NCI-H446 treated with DMSO at 0.1 percent for 48 hours (cell line): ENCODE measurements at places on chromosomes 6 and 20.

DNA sequence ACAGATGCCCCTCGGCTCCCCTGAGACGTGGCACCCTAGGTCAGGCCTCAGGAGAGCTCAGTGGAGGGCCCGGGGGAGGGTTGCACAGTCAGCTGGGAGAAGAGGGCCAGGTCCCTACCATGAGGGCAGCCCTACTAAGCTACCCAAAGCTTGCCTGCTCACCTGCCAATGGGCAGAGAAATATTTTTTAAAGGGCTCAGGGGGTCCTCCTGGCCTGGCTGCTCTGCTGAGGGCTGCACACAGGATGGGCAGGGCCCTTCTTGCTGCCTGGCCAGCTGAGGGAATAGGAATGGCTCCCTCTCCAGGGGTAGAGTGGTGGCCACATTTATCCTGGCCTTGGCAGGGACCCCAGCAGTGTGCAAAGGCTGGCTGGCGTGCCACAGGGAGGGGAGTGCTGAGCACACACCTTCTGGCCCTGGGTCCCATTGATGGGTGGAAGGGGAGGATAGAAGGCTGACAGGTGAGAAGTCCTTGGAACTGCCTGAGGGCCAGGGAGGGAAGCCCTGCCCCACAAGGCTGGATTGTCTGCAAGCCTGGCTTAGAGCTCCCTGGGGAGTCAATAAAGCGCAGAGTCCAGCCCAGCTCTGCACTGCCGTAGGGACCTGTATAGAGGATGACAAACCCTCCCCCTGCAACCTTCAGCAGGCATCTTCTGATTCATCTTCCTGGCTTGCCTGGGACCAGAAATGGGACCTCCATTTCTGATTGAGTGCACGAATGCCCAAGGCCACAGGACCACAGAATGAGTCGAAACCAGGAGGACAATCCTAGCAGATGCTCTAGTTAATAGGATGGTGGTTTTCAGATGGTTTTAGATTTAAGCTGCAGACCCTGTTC is 62.1 kb downstream of the NOL4L start:
- no peak for DNase-seq

DNA sequence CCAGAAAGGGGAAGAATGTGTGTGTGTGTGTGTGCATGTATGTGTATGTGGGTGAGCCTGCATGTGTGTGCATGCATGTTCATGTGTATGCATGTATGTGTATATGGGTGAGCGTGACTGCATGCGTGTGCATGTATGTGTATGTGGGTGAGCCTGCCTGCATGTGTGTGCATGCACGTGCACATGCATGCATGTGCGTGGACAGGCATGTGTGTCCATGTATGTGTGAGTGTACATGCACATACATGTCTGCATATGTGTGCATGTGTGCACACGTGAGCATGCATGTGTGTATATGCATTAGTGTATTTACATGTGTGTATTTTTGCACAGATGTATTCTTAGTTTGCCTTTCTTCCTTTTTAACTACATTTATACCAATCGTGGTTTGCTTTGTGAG is 601.5 kb downstream of the QKI start:
- DNase-seq, result no peak

- no peak for DNase-seq
Observed at GRCh38 chr20:63360850-63361518, at the start of gene CHRNA4. Gene CHRNA4 (minus strand): TSS chr20:63361349. CDS start chr20:63361165, 184 bp downstream.

GRCh38 chr6:36757206-36757605 is 59.6 kb downstream of the RAB44 start:
- no peak for DNase-seq

DNA sequence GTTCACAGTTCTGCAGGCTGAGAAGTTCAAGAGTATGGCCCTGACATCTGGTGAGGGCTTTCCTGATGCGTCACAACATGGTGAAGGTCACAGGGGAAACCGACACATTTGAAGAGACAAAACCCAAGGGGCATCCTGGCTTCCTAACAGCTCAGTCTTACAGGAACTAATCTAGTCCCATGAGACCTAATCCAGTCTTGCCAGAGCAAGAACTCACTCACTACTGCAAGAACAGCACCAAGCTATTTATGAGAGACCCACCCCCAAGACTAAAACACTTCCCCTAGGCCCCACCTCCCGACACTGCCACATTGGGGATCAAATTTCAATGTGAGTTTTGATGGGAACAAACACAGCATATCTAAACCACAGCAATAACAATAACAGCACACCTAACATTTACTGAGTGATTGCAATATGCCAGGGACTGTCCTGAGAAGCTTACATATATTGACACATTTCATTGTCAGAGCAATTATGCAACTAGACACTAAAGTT is 46.6 kb downstream of the TPBG start:
- DNase-seq, result no peak

GRCh38 chr6:19905584-19905983 is 68.4 kb downstream of the ID4 start:
- no peak for DNase-seq

- no peak for DNase-seq
Observed at GRCh38 chr6:11430036-11430435, 107.5 kb upstream of the TMEM170B start.

DNA sequence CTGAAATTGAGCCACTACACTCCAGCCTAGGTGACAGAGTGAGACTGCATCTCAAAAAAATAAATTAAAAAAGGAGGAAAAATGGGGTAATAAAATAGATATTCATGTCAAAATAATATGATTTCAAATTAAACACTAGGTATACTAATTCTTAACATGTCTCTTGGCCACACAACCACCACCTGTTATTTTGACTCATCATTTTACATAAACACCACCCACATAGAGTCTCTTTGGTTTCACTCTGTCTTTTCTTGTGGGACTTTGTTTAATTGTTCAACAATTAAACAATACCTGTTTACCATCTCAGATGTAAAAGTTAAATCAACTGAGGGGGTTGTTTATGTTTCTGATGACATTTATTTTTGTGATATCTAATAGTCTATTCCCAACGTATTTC is 476.8 kb upstream of the ADGRB3 start:
- DNase-seq, result no peak

GRCh38 chr20:59018817-59019216 is 412 bp upstream of the TUBB1 start:
- DNase-seq, result no peak

DNA sequence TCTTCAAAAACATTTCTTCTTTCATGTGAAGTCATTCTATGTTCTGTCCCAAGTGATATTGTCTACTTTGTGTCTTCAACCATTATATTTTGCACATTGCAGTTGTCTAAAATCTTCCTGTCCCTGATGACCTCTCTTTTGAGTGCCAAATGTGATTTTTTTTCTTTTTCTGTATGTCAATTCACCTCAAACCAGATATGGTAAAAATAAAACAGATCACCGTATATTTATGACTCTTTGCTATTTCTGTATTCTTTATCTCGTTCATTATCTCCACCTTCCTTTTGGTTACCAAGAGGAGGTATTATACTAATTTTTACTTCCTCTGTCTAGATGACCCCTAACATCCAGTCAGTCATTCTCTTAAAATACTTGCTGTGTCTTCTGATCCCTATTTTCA is 165.2 kb downstream of the GRIK2 start:
- DNase-seq, result no peak

GRCh38 chr6:88168362-88168761 is 2.2 kb upstream of the CNR1 start:
- no peak for DNase-seq

GRCh38 chr6:43702171-43702533 is 14.6 kb upstream of the MRPS18A start:
- no peak for DNase-seq

- no peak for DNase-seq
Observed at GRCh38 chr6:158599635-158600034, 39.7 kb downstream of the TMEM181 start.

DNA sequence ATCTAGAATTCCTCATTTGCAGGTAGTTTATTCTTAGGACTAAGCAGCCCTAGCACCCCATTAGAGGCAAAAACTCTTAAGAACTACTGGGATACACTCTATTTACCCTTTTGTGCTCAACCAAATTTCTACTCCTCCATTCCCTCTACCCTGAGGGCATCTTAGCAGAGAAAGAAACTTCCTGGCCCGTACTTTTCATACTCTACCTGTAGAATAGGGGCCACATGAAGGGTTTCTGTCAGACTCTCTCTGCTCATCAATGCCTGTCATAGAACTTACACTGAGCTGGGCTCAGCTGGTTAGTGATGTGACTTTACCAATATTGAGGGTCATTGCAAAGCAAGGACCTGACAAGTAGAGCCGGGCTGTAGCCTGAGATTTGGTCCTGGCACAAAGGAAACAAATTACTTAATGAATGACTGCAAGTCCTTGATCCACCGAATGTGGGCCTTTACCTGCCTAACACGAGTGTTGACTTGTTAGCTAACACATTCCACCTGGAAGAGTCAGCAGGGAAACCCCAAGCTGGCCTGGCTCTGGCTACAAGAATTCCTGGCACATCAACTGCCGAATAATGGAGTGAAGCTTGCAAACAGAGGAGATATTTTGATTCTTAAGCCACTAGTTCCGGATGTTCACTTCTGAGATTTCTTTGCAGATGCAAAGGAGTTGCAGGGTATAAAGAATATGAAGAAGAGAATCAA is 280.5 kb upstream of the JAG1 start:
- no peak for DNase-seq

DNA sequence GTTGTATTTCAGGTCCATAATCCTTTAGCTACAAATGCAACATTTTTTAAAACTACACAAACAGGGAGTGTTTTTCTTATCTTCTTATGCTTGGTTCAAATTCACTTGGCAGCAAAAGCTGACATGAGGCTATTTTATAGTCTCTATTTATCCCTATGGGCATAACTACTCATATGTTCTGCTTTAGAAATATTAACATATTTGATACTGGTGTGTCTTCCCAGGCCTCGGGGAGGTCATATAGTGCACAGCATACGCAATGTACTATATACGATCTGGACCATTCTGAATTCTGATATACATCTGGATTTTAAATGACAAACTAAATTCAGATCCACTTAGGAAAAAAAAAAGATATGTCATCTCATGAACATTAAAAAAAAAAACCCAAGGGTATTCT is 69.2 kb downstream of the TFAP2C start:
- no peak for DNase-seq

DNA sequence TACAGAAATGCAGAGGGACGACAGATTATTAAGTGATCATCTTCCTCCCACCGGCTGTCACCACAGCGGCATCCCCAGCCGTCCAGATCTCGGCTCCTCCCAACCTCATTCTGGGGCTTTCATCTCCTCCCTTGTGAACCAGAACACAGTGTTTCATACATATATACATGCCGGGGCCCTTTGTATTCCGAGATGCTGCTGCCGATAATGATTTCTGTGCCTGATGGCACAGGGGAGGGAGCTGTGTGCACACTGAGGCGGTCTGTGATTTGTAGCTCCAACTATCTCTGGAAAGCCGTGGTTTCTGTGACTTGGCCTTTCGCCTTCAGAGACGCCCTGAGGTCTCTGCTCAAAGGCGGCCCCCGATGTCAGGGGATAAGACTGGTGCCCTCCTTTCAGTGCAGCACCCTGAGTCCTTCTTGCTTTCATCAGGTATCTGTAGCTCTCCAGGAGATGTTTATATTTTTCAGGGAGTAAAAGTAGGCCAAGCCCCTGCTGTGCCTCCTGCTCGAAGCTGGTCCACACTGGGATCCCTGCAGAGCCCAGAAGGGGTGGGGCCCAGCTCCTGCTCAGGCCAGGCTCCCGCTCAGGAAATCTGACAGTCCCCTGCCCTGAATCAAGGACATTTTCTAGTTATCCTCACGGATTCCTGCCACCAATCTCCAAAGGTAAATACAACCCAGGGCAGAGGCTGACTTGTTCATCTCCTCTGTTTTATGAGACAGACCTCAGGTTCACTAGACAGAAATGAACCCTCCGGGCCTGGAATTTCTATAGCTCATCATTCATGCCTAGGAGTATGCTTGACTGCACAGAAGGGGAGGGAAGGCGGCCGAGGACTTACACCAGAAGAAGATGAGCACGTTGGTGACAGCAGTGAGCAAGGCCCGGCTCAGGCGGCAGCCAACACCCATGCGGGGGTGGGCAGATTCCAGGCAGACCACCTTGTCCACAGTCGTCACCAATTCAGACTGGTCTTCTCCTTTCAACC is 11.2 kb downstream of the LEMD2 start:
- DNase-seq, result no peak
